Stimulated activated CD8-positive, alpha-beta memory T cell treated with anti-CD3 and anti-CD28 coated beads, Interleukin-7, amount 100 ng/mL, for 1 hour (primary cell): ENCODE measurements at places on chromosomes 11 and 22.

- no peak for DNase-seq
These were observed 23.8 kb downstream of the SHISAL1 start for GRCh38 chr22:44288913-44289312.

GRCh38 chr11:64566042-64566914 lies 24.7 kb upstream of the SLC22A12 start:
- no peak for DNase-seq

DNA sequence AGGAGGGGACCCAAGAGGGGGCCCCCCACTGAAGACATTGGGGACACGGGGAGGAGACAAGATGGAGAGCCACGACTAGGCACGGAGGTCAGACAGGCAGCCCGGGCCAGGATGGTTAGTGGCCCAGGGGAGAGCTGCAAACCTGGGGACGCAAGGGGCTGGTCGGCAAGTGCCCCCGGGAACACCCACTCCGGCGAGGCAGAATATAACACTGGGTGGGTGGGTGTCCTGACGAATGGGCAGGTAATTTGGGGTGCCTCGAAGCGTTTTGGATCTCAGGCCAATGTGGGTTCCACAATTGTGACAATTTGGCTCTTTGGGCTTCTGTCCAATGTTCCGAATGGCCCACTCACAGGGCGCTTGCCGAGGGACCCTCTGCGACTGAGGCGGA lies 9.9 kb downstream of the IGF2 start:
- no peak for DNase-seq

- no peak for DNase-seq
These were observed 52.3 kb downstream of the TST start for GRCh38 chr22:36966851-36967540.

DNA sequence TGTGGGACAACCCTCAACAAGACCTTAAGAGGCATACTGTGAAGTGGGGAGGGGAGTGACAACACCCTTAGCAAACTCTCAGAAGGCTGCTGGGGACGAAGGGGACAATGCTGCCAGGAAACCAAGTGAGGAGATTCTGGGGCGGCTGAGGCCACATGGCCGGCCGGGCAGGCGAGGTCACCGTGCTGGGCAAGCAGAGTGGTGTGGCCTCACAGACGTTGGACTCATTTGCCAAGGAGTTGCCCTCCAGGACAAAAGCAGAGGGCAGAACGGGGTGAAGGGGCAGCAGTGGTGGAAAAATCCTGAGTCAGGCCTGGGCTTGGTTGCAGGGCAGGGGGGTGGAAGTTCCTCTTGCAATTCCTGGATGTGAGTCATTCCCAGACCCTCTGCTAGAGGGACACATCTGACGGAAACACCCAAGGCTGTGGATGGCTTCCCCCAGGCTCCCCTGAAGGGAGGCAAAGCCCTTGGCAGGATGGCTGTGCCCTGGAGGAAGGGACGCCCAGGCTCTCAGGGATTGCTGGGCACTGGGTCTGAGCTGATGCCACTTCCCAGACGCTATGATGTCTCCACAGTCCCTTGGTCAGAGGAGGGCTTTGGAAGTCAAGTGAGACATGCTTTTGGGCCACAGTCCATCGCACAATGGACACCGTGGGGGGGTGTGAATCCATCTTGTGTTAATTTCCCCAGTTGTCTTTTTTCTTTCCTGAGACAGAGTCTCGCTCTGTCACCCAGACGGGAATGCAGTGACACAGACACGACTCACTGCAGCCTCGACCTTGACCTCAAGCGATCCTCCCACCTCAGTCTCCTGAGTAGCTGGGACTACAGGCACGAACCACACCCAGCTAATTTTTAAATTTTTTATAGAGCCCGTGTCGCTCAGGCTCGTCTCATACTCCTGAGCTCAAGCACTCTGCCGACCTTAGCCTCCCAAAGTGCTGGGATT lies 16.2 kb upstream of the SHANK3 start:
- no peak for DNase-seq

GRCh38 chr11:85094795-85095194 lies 532.3 kb downstream of the DLG2 start:
- DNase-seq = no peak

DNA sequence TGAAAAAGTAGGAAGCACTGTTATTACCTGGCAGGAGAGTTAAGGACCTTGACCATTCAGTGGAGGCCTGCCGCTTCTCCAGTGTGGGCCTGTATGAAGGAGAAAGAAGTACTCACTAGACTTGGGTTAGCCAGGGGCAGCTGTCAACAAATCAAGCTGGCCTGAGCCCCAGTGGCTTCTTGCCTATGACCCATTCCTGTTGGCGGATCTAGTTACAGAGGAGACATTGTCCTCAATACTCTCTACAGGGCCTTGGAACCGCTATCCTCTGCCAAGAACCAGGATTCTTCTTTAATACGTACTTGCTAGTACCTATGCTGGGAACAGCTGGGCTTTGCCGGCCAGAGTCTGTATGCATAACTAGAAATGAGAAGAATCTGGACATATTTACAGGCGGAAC lies 68.1 kb downstream of the ALX4 start:
- DNase-seq = no peak

- DNase-seq = no peak
These were observed 10.2 kb upstream of the P4HA3 start for GRCh38 chr11:74321487-74322188.

DNA sequence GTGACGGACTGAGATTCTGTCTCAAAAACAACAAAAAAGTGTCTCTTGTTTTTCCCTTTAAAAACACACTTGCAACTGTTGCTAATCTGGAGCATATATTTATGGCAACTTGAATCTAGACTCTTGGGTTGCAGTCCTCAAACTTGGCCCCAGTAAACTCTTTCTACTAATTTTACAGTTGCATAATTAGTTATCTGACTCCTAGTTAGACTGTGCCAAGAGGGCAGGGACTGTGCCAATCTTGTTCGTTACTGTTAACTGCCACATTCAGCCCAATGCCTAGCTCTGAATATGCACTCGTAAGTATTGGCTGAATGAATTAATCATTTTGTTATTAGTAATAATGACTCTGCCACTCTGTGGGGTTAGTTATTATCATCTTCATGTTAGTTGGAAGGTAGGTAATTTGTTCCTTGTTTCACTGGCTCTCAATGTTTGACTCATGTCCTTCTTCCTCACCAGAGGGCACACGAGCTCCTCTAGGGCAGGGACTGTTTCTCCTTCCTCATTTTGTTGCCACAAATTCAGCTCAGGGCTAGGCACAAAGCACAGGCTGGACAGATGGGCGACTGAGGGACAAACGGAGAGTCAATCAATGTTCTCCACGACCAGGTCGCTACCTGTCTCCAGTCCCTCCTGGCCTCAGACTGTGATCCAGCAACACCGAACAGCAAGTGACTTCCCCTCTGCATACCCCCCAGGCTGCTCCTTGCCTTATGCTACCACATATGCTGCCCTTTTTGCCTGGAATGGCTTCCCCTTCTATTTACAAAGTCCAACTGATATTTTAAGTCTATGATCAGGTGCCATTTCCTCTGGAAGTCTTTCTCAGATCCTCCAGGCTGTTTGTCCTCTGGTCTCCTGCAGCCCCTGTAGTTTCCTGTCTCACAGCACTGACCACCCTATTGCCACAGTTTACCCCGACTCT lies 9.0 kb downstream of the CLPB start:
- DNase-seq = no peak

DNA sequence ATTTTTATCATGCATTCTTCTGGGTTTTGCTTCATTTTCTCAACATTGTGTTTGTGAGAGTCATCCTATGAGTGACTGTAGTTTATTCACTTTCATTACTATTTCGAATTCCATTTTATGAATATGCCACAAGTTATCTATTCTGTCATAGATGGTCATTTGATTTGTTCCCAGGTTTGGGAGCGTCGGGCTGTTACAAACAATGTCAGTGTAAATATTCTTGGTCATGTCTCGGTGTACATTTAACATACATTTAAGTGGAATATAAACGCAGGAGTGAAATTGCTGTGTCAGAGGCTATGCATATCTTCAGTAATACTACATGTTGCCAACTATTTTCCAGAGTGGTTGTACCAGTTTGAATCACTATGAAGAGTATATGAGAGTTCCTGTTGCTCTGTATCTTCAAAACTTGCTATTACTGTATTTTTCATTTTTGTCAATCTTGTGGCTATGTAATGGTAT lies 2.4 kb downstream of the TRIM44 start:
- DNase-seq = no peak

GRCh38 chr11:34997952-34998528 lies 81.6 kb downstream of the PDHX start:
- no peak for DNase-seq

DNA sequence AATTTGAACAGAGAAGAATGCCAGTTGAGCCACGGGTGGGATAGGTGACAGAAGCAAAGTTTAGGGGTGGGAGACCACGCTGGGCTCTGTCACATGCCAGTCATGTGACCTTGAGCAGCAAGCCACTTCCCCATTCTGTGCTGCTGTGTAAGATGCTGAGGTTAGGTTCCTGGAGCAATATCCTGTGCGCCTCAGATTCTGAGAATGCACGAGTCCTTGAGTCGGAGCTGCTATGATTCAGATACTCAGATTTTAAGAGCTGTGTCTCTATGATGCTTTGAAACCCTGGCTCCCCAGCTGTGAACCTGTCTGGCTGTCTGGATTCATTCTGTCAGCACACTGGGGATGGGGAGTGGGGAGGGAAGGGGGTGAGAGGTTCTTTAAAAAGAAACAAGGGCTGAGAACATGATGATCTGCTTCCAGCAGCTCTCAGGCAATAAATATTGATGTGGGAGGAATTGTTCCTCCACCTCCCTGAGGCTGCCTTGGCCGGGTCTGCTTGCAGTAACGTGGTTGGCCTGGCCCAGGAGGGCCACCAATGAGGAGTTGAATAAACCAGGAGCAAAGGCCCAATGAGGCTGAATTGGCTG lies 24.0 kb downstream of the SLCO2B1 start:
- no peak for DNase-seq

GRCh38 chr11:15896530-15896929 lies 459.8 kb downstream of the SOX6 start:
- DNase-seq = no peak

GRCh38 chr11:59200423-59200746 lies 12.3 kb downstream of the MPEG1 start:
- DNase-seq = no peak

DNA sequence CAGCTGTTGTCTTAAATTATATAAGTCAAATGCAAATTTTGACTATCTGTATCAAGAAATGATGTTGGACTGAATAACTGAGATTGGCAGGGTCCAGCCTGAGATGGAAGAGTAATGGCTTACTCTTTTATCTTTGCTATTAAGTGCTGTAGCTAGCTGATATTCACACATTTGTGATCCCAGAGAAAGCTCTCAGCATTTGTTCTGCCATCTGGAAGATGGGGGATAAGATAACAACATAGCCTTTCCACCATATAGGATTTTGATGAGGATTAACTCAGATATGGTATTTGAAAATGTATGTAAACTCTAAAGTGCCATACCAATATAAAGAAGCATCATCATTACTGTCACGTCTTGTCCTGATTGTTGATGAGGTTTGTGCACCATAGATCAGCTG lies 1063.2 kb upstream of the TENM4 start:
- no peak for DNase-seq

GRCh38 chr11:134901542-134901941 lies 489.5 kb upstream of the B3GAT1 start:
- DNase-seq = no peak

DNA sequence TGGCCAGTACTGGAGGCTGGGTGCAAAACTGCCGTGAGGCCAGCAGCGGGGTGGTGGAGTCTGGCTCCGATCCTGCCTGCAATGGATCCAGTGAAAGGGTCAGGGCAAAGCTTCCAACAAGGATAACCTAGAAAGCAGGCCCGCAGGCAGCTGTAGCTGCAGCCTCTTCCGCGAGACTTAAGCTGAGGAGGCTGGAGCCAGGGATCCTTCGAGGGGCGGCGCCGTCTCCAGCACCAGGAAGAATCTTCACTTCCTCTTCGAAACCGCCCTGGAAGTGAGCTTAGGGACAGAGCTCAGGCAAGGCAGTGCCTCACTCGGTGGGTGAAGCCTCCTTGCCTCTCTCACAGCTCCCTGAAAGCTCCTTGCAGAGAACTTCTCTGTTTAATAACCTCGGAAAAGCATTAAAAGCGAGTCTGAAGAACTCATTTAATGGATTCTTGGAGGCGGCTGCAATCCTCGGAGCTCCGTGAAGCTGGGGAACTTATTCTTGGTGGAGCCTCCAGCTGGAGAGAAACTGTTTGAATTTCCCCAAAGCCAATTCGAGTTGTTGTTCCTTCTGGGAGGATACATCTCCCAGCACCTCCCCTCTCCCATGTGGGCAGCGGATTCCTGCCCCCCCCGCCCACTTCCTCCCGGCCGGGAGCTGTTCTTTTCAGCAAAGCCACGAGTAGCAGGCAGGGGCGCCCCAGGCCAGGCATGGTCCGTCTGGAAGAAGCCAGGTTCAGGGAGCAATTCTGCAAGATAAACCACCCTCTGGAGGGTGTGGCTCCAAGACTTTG lies 169.9 kb downstream of the CTTN start:
- DNase-seq = no peak

DNA sequence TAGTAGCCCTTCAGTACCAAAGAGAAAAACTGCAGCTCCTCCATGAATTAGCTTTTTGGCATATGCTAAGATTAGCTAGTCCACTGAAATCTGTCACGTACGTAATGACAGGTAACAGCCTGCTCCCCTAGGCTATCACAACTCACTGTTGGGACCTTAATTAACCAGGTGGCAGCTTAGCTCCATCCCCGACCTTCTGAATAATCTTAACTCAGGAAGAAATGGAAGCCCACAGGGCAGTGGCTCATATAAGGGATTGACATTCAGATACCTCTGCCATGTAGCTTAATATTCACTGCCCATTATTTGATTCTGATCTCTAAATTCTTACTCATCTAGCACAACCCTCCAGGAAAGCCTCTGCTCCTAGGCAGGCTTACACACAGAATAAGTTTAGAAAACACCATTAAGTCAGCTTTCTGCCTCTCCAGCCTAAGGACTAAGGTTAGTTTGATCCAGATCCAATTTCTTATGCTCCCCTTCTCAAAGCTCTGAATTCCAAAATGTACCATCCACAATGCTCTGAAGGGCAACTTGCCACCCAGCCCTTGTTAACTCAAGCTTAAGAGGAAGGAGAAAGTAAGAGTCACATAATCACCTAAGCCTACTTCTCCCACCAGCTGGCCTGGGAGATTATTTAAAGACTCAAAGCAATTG lies 5.0 kb downstream of the HSPA8 start:
- DNase-seq = no peak

GRCh38 chr22:33337524-33337923 lies 279.3 kb upstream of the SYN3 start:
- DNase-seq = no peak

DNA sequence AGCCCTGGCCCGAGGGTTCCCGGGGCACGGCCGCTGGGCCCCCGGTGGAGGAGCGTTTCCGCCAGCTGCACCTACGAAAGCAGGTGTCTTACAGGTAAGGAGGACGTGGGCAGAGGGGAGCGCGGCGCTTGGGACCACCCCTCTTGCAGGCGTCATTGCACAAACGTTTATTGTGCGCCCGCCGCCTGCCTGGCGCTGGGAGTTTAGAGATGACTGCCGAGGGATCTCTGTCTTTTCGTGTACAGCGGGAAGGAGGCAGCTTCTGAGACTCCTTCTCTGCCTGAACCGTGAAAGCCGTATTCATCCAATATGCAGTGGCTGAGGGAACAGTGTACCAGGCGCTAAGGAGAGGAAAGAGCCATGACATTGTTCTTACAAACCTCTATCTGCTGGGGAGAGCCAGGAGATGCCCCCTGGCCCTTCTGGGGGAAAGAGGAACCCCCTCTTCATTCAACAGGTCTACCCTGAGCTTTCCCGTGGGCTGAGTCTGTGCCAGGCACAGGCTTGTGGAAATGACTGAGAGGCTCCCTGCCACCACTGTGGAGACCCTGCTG lies 13.8 kb upstream of the DGKZ start:
- no peak for DNase-seq
